ENCODE measurements at places on chromosomes 2 and 18.

DNA sequence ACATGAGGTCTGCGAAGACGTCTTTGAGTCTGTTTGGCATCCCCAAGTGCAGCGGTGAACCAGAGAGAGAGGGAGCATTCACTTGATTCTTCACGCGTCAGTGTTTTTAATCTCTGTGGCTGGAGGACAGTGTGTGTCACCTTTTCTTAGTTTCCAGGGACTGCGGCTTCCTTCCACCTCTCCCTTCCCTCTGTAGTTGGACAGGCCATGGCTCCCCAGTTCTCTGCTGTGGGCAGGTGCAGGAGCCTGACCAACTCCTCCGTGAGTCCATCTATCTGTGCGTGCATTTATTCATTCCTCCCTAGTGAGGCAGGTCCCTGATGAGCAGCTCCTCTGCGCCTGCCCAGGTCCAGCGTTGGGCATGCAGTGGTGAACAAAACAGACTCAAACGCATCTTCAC, 42.9 kb downstream of the AGAP1 start:
- DNase-seq, result no peak

DNA sequence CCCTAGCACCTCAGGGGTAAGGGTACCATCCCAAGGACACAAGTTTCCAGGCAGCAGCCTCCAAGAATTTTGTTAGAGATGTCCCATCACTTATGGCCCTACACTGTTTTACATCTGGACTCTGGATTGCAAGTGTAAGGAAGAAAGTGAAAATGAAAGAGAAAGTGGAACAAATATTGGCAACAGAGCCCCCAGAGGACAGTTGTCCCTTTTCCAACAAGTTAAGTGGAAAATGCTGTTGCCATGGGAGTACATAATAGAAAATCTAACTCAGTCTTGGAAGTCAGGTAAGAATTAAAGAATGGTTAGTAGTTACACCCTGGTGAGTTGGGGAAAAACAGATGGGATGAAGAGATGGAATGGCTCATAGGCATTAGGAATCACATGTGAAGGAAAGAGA, 50.6 kb downstream of the TTC21B start:
- DNase-seq, result no peak

DNA sequence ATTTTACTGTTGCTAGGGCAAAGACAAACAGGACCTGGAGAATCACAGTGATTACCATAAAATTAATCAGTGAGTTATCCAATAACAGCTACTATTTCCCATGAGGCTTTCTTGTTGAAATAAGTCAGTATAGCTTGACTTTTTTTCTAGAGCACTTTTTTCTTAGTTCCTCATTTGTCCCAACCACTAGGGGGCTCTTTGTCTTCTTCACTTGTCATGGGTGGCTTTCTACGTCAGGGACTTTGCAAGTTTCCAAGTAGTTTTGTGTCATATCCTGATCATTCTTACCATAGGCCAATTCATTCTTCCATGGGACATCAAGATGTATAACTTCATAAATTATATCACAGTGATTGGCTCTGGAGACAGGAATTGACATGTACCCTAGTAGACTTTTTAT, 1019.6 kb upstream of the PIK3C3 start:
- peak; percentile 17 for DNase-seq

DNA sequence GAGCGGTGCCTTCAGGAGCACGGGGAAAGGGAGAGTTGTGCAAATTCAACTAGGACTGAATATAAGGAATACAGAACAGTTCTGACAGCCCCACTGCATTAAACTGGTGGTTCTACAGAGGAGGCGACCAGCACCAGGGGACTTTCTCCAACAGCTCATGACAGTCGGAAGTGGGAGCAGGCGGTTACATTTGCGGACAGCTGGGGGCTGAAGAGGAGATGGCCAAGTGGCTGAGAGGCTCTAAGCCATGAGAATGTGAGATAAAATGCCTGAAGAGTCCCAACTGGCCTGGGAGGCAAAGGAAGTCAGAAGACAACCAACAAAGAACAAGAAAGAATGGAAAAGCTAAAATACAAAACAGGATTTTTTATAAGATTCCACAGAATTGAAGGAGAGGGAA, 141.3 kb downstream of the L3MBTL4 start:
- no peak for DNase-seq

- DNase-seq, result no peak
Measured at GRCh38 chr2:23367760-23368159, 17.2 kb upstream of the KLHL29 start.

GRCh38 chr2:176534798-176535466, 265.7 kb downstream of the MTX2 start:
- no peak for DNase-seq

DNA sequence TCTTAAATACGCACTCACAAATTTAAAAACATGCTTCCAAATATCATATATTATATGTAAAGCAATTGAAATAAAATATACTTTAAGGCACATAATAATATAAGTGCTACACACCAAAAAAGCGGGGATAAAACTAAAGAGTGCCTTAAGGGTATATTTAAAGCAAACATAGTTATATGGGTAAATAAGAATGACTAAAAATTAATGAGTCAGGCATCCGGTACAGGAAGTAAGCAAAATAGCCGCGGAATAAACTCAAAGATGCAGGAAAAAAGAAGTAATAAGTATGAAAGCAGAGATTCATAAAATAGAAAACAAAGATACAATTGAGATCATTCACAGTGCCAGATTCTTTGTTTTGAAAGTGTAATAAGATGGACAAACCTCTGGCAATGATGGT, 503.5 kb upstream of the SOX11 start:
- no peak for DNase-seq

GRCh38 chr2:110099038-110099425, 16.6 kb downstream of the MALL start:
- DNase-seq, result no peak

DNA sequence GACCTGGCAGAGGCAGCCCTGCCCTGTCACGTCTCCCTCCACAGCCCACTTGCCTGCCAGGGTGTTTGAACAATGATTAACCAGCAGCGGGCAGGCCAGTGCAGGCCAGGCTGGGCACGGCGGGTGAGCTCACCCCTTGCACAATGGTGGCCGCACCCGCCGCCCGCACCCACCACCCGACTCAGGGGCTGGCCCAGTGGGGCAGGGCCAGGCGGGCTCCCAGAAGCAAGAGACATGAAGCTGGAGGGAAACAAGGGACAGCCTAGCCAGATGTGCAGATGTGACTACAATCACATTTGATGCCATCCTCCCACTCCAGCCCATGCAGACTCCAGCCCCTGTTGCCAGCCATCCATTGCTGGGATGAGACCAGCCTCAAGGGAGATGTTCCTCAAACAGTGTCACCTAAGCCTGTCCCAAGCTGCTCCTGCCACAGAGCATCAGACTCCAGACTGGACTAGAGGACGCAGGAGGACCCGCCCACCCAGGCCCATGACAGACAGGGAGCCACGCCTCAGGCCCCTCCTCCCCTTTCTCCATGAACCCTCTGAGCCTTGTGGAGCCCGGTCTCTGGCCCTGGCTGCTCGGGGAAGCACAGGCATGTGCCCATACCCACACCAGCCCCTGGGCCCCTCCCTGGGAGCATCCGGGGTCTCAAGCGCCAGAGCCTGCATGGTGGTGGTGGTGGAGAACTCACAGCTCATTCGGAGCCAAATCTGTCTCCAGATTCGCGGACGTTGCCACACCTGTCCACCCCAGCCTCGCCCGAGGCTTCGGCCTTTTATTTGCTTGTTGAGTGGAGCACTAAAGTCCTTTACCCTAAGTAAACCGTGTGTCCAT, 45.0 kb downstream of the SDC1 start:
- DNase-seq, result no peak

DNA sequence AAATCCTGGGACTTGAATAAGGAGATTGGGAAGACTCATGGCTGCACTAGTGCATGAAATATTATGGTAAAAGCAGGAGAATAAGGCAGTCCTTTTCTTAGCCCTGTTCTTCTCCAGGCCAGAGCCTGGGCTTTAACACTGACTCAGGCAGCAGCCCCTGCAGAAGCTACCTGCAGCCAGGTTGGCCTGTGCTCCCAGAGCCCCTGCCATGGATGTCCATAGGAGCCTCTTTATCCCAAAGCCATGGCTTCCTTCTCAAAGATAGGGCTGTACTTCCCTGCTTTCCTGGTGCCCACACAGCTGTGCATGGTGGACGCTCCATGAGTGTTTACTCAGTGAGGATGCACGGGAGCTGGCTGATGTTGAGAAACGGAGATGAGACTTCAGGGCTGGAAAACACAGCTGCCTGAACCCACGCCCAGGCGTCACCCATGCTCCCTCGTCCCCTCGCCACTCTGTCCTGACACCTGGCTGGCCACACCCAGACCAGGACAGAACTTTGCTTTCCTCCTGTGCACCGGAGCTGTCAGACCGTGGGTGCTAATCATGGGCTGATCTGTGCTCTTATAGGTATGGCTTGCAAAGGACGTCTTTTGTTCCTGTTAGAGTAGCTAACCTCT, 135.5 kb downstream of the GLI2 start:
- no peak for DNase-seq

DNA sequence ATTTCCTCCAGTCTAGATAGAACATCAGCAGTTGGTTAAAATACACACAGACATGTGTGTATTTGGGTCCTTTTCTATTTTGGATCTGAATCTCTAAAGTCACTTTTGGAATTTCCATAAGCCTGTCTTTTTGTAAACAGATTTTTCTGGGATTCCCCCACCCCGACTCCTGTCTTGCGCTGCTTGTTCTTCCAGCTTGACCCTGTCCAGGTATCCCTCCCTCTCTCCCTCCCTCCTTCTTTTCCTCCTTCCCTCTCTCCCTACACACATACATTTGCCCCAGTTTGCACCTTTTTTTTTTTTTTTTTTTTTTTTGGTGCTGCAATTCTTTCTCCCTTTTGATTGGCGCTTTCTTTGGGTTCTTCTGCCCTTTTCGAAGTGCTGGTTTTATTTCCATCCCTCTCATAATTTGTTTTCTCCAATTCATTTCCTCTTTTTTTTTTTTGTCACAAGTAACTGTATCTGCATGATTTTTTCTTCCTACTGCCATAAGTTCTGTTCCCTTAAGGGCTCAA, 114.8 kb upstream of the SERTAD2 start:
- DNase-seq, result no peak

- no peak for DNase-seq
Measured at GRCh38 chr18:3873698-3874097, 423.7 kb downstream of the TGIF1 start.

DNA sequence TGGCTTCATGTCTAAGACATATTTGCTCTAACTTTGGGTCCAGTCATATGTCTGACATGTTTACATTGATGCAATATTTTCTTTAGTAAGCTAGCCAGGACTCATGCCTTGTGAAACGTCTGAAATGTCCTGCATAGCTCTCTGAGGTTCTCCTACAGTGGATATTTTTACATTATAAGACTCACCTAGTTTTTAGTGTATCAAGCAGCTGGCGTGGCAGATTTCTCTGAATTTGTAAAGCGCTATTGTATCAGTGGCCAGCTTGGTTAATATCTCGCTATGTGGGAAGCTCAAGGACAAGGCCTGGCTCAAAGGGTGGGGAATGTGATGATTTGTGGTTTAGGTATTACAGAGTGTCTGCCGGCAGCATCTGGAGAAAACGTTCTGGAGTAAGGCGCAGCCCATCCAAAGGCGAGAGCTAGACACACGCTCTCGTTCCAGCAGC, 164.3 kb downstream of the LTBP1 start:
- DNase-seq, result no peak

DNA sequence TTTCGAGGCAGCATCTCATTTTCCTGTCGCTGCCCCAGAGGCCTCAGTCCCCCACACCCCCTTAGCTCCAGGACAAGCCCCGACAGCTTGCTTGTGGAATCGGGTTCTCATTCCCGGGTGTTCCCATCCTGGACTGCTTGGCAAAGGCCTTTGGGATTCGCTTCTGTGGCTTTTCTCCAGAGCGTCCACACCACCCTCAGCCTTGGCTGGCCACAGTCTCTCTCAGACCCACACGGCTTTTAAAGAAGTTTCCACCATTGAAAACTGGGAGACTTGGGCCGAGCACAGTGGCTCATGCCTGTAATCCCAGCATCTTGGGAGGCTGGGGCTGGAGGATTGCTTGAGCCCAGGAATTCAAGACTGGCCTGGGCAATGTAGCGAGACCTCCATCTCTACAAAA, 2.7 kb downstream of the ESPNL start:
- no peak for DNase-seq

- no peak for DNase-seq
Measured at GRCh38 chr2:96538487-96539214, 2.1 kb downstream of the ARID5A start.

GRCh38 chr2:30257266-30258214, 26.2 kb downstream of the LBH start:
- DNase-seq, result no peak

DNA sequence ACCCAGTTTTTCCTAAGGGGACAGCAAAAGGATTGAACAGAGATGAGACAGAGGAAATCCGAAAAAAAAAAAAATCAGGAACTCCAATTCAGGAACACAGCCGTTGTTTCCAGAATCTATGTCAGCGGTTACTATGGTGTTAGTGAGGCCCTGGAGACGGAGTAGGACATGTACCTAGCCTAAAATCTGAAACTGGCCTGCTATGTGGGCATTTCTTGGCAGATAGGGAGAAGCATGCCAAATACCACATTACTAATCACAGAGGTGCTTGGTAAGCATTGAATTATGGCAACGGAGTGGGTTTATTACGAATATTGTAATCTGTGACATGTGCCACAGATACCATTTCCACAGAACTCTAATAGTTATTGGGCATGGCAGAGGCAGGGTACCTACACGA, 530.6 kb downstream of the CCDC85A start:
- no peak for DNase-seq

GRCh38 chr2:194002699-194003368, 1654.2 kb upstream of the SLC39A10 start:
- DNase-seq, result no peak

GRCh38 chr2:71471276-71471675, 17.9 kb downstream of the DYSF start:
- DNase-seq, result no peak

GRCh38 chr2:14650066-14650465, 17.5 kb downstream of the LRATD1 start:
- no peak for DNase-seq

DNA sequence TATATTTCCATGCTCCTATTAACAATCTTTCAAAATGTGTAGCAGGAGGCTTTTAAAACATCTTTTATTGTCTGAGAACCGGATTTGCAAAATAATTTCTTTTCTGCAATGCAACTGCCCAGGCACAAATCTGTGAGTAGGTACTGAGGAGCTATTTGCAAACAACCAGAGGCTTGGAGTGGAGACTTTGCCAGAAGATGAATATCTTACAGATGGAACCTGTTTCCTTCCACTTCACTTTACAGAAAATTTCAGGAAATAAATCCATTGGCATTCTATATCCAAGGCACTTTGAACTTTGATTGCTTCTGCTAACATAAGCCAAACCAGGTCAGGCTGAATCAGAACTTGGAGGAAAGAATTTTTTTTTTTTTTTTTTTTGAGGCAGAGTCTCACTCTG, 237.4 kb upstream of the REV1 start:
- DNase-seq, result no peak

GRCh38 chr2:20707601-20708000, 40.7 kb downstream of the GDF7 start:
- DNase-seq, result no peak

- DNase-seq, result no peak
Measured at GRCh38 chr2:23651187-23652080, 266.5 kb downstream of the KLHL29 start.

- no peak for DNase-seq
Measured at GRCh38 chr18:46536215-46536874, 120.7 kb downstream of the LOXHD1 start.

All from GM12891 (cell line).